ENCODE measurements at places on chromosomes 1 and 21. TPM values are rescaled to one million over a fixed set of nuclear protein-coding genes. Genes with fewer than 3 reads are reported as not detected.
A peak's percentile ranks its signal among the peaks of the same experiment; 100 is the strongest.

- no peaks in the 10 kb centered on the region for H3K36me3 ChIP-seq
- no peaks in the 10 kb centered on the region for H3K27me3 ChIP-seq
- H3K27ac ChIP-seq: no peak overlapping the region
- H3K4me1 ChIP-seq: no peaks in the 10 kb centered on the region
Measured at GRCh38 chr1:44581205-44581604, 93.1 kb downstream of the TMEM53 start.

- no peaks in the 10 kb centered on the region for H3K36me3 ChIP-seq
- no peak overlapping the region for H3K4me3 ChIP-seq
- DNase-seq: no peak
- peaks cover 25% of the 10 kb centered on the region for H3K4me1 ChIP-seq
- peaks cover 5% of the 10 kb centered on the region for H3K27me3 ChIP-seq
Measured at GRCh38 chr1:1166642-1167397, 6.9 kb upstream of the TTLL10 start.

GRCh38 chr1:14970115-14970798 is 183.3 kb upstream of the TMEM51 start:
- no peak for DNase-seq
- peaks cover 21% of the 10 kb centered on the region for H3K4me1 ChIP-seq
- H3K27ac ChIP-seq: no peak overlapping the region
- no peak overlapping the region for H3K4me3 ChIP-seq
- no peaks in the 10 kb centered on the region for H3K36me3 ChIP-seq

C1QA gene
- total RNA-seq: not detected

DNA sequence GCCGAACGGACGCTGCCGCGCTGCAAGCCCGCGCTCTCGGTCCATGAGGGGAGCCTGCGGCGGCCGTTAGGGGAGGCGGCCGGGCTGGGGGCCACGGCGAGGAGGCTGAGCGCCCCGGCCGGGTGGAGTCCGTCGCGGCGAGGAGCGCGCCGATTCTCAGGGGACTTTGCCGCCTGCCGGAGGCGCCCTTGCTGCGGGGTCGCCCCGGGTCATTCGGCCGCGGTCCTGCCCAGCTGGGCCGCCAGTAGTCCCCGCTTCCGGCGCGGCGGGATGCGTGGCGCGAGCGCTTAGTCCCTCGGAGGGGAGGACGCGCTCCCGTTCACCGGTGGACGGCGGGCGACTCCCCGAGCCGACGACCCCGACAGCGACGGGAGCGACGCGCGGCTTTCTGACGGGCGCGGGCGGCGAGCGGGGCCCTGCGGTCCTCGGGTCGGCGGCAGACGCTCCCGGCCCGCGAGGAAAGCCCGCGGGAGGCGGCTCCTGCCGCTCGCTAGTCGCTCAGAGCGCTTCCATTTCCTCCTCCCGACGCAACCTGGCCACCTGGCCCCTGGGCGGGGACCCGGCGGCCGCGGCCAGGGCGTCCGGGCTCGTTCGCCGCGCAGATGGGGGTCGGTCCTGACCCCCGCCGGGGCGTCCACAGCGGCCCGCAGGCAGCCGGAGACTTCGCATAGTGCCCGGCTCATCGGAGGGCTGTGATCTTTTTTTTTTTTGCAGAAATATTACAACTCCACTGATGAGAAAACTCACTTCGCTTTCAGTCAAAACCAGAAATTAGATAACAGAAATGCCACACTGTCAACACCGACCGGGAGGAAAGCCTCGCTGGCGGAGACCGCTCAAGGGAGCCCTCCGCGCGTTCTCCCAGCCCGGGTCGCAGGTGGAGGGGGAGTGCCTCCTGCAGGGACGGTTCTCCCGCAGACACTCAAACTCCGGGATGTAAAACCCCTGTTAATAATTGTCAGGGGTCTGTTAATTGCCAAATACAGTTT is 641 bp upstream of the ZBTB21 start:
- DNase-seq: no peak
- peaks cover 11% of the 10 kb centered on the region for H3K4me1 ChIP-seq
- H3K27me3 ChIP-seq: no peaks in the 10 kb centered on the region
- H3K4me3 ChIP-seq: peak overlapping the region; percentile 57
- no peaks in the 10 kb centered on the region for H3K36me3 ChIP-seq

GRCh38 chr21:38140207-38140903 is 116.4 kb upstream of the KCNJ15 start:
- H3K4me1 ChIP-seq: no peaks in the 10 kb centered on the region
- no peak overlapping the region for H3K4me3 ChIP-seq
- H3K27me3 ChIP-seq: no peaks in the 10 kb centered on the region
- no peak overlapping the region for H3K27ac ChIP-seq
- no peaks in the 10 kb centered on the region for H3K36me3 ChIP-seq
- no peak for DNase-seq

DNA sequence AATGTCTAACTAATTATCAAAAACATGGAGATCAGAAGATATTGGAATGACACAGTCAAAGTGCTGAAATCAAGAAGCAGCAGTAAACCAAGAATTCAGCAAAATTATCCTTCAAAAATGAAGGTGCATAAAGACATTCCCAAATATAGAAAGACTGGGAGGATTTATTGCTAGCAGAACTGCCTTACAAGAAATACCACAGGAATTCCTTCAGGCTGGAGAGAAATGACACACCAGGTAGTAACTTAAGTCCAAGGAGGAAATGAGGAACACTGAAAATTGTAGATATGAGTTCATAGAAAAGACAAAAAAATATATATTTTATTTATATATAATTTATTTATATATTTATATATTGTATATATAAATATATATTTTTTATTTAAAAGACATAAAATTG is 217.2 kb downstream of the RPS6KC1 start:
- H3K36me3 ChIP-seq: peaks cover 3% of the 10 kb centered on the region
- H3K27me3 ChIP-seq: no peaks in the 10 kb centered on the region
- H3K27ac ChIP-seq: no peak overlapping the region
- no peak overlapping the region for H3K4me3 ChIP-seq
- DNase-seq: no peak

DNA sequence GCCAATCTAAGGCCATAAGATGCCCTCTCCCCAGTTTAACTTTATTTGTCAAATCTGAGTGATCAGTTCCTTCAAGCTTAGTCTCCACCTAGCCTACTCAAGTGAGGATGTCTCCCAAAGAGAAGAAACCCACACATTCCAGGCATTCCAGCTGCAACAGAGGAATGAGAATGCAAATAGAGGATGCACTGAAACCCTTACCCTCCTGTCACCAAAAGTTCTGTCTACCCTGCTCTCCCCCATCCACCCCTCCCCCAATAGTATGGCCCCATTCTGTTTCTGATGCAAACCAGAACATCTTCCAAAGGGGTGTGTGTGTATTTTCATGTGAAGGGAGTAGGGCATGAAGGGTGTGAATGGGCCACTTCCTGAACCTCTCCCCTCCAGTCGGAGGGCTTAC is 3.0 kb downstream of the DUSP23 start:
- no peak for DNase-seq
- H3K27me3 ChIP-seq: no peaks in the 10 kb centered on the region
- H3K27ac ChIP-seq: no peak overlapping the region
- H3K4me1 ChIP-seq: peaks cover 20% of the 10 kb centered on the region
- H3K4me3 ChIP-seq: no peak overlapping the region
- no peaks in the 10 kb centered on the region for H3K36me3 ChIP-seq

- H3K27me3 ChIP-seq: no peaks in the 10 kb centered on the region
- no peaks in the 10 kb centered on the region for H3K36me3 ChIP-seq
- H3K27ac ChIP-seq: no peak overlapping the region
- DNase-seq: no peak
- H3K4me1 ChIP-seq: peaks cover 4% of the 10 kb centered on the region
Measured at GRCh38 chr1:201561195-201561564, 22.3 kb downstream of the NAV1 start.

- H3K27me3 ChIP-seq: no peaks in the 10 kb centered on the region
- peaks cover 41% of the 10 kb centered on the region for H3K4me1 ChIP-seq
- DNase-seq: no peak
- no peak overlapping the region for H3K4me3 ChIP-seq
- H3K36me3 ChIP-seq: no peaks in the 10 kb centered on the region
Measured at GRCh38 chr1:202202500-202203168, 9.0 kb downstream of the LGR6 start.

DNA sequence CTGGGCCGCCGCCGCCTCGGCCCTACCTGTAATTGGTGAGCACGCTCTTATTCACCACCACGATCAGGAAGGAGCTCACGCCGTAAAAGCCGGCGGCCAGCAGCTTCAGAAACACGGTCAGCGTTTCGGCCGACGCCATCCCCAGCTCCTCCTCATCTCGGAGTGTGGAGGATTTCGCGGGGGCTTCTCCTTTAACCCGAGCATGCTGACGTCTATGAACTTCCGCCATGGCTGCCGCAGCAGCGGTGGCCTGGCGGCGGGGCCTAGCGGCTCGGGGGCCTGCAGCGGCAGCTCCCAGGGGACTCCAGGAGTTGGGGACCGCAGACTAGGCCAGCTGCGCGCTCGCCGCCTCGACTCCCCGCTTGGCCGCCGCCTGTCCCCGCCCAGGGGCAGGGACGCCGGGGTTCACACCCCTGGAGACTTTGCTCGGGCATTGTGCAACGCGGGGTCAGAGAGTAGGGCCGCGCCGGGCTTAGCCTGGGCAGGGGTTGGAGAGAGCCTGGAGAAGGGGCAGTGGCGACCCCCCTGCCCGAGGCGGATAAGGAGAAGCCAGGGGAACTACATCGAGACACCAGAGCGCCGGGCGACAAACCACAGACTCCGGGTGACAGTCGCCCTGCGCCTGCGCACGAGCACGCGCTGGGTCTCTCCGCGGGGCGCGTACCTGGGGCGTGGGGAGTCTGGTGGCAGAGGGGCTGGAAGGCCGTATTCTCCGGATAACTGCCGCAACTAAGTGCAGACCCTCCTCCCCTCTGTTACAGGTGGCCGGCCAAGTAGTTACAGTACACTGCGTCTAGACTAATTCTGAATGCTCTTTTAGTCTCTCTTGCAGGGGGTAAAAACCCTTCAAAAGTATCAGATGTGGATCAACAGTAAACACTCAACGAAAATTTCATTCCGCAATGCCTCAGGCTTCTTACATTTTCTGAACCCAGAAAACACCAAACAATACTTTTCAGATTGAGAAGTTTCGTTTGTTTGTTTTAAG is at the start of gene SLC35D1:
TSS of gene SLC35D1 (minus strand) at position 364 of the 988 bp plus-strand sequence. CDS start at position 229, 135 bp downstream.
- peak; percentile 72 for DNase-seq
- no peaks in the 10 kb centered on the region for H3K27me3 ChIP-seq

DNA sequence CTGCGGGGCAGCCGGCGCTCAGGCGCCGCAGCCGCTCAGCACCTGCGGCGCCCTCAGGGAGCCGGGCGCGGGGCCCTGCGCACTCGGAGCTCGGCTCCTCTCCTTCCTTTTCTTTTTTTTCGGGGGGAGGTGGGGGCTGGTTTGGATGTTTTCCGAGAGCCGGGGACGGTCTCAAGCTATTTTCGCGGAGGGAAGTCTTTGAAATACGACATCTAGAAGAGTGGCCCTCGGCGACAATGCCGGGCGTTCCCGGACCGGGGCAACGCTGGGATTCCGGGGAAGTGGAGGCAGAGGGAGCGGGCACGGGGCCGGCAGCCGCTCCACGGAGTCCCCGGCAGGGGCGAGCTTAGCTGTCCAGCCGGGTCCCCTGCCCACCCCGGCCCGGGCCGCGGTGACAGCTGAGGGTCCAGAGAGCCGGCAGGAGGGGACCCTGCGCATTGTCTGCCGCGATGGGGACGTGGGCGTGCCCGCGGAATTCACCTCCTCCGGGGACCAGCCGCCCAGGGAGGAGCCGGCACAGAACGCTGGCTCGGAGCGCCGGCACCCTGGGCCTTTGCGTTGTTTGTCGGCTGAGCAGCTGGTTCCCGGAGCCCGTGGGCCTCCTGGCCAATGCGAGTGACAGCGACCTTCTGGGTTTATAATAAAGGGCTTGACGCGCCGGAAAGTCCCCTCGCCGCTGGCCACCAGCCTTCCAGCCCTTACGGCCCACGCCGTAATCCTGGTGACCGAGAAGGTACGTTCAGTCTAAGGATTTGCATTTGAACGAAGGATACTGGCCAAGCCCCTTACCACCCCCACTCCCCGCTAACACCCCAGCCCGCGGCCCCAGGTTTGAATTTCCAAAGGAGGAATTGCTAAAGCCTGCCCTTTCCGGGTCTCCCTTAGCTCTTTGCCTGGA is 582 bp downstream of the SLC37A1 start:
- H3K27ac ChIP-seq: peak overlapping the region; percentile 48
- H3K36me3 ChIP-seq: peaks cover 21% of the 10 kb centered on the region
- peak; percentile 63 for DNase-seq
- no peaks in the 10 kb centered on the region for H3K27me3 ChIP-seq
- peaks cover 28% of the 10 kb centered on the region for H3K4me1 ChIP-seq

- no peak overlapping the region for H3K4me3 ChIP-seq
- H3K4me1 ChIP-seq: no peaks in the 10 kb centered on the region
- no peak for DNase-seq
- H3K27me3 ChIP-seq: peaks cover 10% of the 10 kb centered on the region
- no peak overlapping the region for H3K27ac ChIP-seq
Measured at GRCh38 chr1:208275083-208275482, 30.9 kb upstream of the PLXNA2 start.

GRCh38 chr21:27152996-27153395 is 186.1 kb upstream of the ADAMTS5 start:
- no peaks in the 10 kb centered on the region for H3K4me1 ChIP-seq
- no peak overlapping the region for H3K4me3 ChIP-seq
- no peak for DNase-seq
- H3K27me3 ChIP-seq: no peaks in the 10 kb centered on the region
- H3K36me3 ChIP-seq: no peaks in the 10 kb centered on the region
- no peak overlapping the region for H3K27ac ChIP-seq

Data from CD4-positive, alpha-beta T cell (primary cell).